ENCODE measurements at places on chromosomes 12 and 14. TPM values are rescaled to one million over a fixed set of nuclear protein-coding genes. Genes with fewer than 3 reads are reported as not detected.

DNA sequence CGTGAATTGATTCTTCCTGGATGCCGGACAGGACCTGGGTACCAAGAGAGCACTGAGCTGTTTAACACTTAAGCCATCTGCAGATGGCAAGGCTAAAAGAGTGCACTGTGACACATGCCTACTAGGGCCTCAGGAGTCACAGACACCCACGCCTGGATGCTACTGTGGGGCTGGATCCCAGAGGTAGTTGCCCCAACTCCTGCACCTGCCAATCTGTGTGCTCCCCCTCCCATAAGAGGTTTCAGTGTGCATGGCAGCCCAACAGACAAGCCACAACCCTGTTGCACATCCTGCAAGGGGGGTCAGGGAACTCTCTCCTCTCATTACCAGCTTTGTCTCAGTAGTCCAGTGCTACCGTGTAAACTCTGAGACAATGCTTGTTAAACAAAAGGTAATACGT lies 169.0 kb downstream of the CEP128 start:
- no peak for DNase-seq

- no peak for DNase-seq
Measured at GRCh38 chr12:112294793-112295192, 87.4 kb downstream of the HECTD4 start.

NFATC4 gene
- total RNA-seq, result 41.8 TPM

AMHR2 gene
- total RNA-seq, result not detected

TCL1B gene
- not detected for total RNA-seq

DNA sequence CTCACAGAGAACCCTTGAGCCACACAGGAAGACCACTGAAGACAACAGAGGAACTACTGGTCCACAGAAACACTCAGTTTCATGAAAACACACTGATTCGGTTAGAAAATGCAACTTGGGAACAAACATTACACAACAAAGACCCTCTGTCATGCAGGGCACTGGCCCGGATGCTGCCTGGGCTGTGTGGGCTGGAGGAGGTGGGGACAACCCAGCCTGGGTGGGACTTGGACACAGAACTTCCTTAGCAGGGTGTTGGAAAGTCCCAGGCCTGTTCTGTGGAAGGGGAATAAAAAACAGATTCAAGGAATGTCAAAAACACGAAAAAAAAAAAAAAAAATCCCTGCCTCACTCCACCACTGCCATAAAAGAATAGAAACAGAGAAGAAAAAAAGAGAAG lies 181.0 kb downstream of the MON2 start:
- DNase-seq, result no peak

KRT6C gene
- total RNA-seq, result not detected

- no peak for DNase-seq
Measured at GRCh38 chr14:100899884-100900771, 3.4 kb downstream of the RTL1 start.

NFE2 gene
- total RNA-seq, result 0.63 TPM

SLCO1B3 gene
- total RNA-seq, result not detected

TPH2 gene
- not detected for total RNA-seq

- no peak for DNase-seq
Measured at GRCh38 chr14:103391048-103391447, 5.8 kb downstream of the MARK3 start.

- no peak for DNase-seq
Measured at GRCh38 chr12:96034621-96035282, 635 bp downstream of the LTA4H start.

Measured in urinary bladder (tissue), 4 donors.